Uterus (tissue), 4 donors: ENCODE measurements at places on chromosomes 12 and 14. TPM values are rescaled to one million over a fixed set of nuclear protein-coding genes. Genes with fewer than 3 reads are reported as not detected.

VTI1B gene
- 333 TPM for total RNA-seq

TESPA1 gene
- not detected for total RNA-seq

DNA sequence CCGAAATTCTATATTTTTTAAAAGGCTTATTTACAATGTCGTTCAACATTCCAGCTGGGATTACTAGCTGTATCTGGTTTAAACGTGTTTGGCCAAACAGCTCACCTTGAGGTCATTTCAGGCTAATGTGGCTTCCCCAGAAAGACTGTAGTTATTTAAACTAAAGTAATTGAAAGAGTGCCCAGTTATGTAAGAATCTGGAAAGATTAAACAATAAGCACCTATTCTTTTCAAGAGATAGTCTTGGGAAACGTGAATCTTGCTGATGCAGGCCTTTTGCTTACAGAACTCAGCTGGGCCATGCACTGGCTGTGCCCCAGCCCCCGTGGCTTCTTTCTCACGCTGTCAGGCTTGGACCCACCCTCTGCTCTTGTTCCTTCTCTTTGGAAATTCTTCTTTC is 24.4 kb downstream of the GLRX5 start:
- no peak for DNase-seq

DNA sequence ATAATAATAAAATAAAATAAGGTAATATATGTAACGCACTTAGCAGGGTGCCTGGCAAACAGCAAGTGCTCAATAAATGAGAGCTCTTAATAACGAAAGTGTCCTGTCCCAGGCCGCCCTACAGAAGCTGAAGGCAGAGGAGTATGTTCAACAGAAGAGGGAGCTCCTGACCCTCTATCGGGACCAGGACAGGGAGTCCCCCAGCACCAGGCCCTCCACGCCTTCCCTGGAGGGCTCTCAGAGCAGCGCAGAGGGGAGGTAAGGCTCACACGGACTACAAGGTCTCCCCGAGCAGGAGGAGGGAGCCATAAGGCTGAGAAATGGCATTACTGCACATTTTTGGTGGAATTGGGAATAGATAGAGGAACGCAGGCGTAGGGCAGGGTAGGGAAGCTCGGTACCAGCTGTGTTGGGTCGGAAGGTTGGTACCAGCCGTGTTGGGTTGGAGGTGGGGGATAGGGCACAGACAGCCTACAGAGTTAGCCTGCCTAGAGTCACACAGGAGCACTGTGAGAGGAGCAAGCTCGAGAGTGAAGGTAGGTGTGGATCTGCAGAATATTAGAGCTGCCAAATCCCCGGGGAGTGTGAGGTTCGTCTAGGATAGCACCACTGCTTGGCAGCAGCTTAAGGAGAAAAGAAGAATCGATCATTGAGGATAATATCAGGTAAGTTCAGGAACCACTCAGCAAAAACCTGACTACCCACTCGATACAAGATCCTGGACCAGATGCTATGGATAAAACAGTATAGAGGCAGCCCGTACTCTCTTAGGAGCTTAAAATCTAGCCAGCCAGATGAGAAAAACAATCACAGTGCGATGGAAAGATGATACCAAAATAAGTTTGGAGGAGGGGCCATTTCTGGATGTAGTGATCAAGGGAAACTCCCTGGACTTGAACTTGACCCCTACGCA is 15.3 kb downstream of the TNFRSF1A start:
- peak; percentile 75 for DNase-seq

DNA sequence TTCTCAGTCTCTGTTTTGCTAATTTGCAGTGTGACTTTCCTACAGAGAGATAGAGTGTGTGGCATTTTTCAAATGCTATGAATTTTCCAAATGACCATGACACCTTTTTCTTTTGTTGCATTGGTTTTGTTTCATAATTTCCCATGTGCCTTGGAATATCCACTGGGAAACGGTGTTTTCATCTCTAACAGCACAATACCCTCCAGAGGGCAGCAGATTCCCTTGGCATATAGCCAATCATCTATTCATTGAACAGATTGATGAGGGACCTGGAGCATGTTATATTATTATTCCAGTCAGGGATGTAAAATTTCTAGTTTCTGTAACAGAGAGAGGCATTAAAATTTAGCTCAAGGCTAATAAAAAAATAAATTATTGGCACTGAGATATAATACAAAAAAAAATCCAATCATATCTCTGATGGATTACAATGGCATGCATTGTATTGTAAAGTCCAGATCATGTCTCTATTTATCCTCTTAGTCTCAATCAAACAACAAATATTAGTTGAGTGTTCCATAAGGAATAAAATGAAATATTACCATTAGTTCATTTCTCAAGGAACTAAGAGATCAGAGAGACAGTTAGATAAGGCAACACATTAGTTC is 29.6 kb upstream of the NTN4 start:
- peak; percentile 19 for DNase-seq
